ENCODE measurements at places on chromosomes 7 and 10.

- peak; percentile 38 for DNase-seq
These were observed 95.8 kb upstream of the CACUL1 start for GRCh38 chr10:118850418-118851061.

DNA sequence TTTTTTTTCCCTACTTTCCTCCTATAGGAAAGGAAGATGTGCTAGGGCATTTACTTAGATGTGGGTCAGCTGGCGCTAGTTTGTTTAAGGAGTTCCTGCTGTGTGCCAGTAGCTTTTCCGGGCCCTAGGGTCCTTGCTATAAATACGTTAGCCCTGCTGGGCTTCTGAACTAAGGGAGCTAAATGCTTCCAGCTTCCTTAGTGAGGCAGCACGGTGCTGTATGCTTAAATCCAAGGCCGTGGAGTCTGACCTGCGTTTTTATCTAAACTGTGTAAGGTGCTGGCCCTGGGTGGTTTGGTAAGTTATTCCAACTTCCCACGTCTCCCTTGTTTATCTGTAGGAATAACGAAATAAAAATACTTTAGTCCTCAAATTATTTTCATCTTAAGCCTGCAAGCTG, 594 bp downstream of the TDRD1 start:
- no peak for DNase-seq

- DNase-seq, result no peak
These were observed 13.3 kb upstream of the PDCD4 start for GRCh38 chr10:110858297-110858934.

- DNase-seq, result no peak
These were observed 167.8 kb upstream of the ASAH2 start for GRCh38 chr10:50419091-50419490.

DNA sequence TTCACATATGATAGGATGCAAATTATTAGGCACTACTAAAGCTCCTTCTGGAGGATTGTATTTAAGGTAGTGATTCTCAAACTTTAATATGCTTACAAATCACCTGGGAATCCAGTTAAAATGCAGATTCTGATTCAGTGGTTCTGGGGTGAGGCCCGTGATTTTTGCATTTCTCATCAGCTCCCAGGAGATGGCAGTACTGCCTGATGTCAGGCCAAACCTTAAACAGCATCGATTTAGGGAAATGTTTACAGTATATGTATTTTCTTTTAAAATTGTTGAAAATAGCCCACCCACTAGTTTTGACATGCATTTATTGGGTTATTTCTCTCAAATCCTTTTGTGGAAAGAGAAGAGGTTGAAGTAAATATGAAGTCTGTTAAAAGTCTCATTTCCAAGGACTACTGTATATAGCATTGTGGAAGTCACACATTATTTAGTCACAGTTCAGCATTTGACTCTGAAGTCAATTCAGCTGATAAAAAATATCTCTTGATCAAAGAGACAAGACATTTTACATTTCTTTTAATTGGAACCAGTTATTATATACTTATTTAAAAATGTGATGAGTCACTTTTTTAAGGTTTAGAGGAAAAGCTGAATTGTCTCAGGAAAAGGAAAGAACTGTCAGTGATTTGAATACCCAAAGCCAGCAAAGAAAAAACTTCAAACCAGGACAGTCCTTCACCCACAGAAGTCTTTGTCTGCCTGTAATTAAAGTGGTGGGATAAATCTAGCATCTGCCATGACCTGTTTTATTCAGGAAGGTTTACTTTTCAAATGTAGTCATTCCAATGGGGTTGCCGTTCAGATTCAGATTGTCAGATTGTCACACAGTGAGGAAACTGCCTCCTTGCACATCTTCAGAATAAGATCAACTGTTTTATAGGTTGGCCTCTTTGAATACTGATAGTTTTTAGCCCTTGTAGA, 21.1 kb upstream of the HBP1 start:
- no peak for DNase-seq

DNA sequence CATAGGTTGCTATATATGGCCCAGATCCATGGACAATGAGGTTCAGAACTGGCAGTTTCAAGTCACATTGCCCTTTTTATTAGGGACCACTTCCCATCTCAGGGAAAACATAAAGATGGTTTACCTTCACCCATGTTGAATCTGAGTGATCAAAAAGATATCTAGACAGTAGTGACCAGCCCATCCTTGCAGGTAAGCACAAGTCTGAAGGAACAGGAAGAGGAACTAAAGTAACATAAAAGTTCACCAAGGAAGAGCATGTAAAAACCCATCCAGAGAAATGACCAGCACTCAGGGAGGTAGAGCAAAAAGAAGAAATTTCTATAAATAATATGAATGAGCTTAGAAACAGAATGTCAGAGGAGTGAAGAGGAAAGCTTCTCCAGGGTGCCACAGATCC, 382.5 kb downstream of the PARD3 start:
- no peak for DNase-seq

DNA sequence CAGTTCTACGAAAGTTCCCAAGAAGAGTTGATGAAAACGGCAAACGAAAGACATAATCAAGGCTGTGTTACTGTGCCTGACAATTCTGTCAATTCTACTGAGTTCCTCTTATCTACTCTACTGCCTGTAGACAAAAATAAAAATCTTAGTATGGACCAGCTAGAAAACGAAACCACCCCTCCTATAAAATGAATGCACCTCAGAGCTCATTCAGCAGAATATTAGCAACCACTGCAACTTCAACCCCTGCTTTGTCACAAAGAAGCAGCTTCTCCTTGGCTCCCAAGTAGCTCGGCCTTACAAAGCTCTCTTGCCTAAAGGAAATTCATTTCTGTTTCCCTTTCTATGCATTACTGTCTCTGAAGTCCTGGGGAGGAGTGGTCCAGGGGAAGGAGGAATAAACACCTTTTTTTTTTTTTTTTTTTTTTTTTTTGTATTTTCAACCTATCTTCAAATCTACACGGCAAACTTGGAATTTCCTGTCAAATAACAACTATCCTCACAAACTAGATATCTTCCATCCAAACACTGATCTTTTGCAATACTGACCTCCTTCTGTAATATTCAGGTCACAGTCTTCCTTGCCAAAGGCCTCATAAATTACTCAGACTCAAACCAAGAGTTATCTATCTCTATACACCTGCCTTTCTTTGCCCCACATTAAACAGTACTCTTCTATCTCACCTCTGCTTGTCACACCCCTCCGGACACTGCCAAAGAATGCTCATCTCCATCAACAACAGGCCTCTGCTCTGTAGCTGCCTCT, 74.3 kb downstream of the GLI3 start:
- DNase-seq, result no peak

GRCh38 chr7:46554688-46555422, 633.8 kb upstream of the IGFBP3 start:
- DNase-seq, result no peak

- DNase-seq, result no peak
These were observed 99.7 kb upstream of the CAV2 start for GRCh38 chr7:116399819-116400218.

- DNase-seq, result no peak
These were observed 45.1 kb upstream of the KCTD7 start for GRCh38 chr7:66583490-66584110.

DNA sequence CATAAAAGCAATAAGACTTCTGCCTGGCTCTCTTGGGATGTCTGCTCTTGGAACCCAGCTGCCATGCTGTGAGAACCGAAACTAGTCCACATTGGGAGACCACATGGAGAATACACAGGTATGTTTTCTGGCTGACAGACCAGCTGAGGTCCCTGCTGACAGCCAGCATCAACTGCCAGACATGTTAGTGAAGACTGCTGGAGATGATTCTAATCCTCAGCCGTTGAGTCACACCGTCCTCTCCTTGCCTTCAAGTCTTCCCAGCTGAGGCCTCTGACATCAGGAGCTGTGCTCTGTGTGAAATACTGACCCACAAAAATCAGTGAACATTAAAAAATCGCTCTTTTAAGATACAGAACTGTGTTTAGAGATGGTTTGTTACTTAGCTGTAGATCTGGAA, 36.9 kb upstream of the AGR2 start:
- DNase-seq, result no peak

- DNase-seq, result no peak
These were observed 26.4 kb upstream of the KNDC1 start for GRCh38 chr10:133133471-133134231.

GRCh38 chr10:121525251-121526134, 72.8 kb downstream of the FGFR2 start:
- DNase-seq, result no peak

- no peak for DNase-seq
These were observed 305.8 kb upstream of the GNAI1 start for GRCh38 chr7:79828866-79829265.

DNA sequence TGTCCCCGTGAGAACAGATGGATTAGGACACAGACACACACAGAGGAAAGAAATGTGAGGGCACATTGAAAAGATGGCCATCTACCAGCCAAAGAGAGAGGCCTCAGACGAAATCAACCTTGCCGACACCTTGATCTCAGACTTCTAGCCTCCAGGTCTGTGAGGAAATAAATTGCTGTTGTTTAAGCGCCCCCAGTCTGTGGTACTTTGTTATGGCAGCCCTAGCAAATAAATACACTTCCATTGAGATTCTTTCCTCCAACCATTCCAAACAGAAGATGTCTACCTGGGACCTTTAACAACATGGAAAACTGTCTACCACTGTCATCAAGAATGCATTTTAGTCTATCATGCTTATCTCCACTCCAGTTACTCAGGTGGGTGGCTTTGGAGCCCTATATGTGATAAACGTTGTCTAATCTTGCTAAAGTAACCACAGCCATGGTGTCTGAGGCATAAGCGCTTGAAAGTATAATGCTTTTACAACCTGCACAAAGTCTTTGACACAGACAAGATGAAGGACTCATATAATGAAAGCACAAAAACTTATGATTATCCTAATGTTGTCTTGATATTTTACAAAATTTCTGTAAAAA, 244.3 kb downstream of the MTERF1 start:
- no peak for DNase-seq

DNA sequence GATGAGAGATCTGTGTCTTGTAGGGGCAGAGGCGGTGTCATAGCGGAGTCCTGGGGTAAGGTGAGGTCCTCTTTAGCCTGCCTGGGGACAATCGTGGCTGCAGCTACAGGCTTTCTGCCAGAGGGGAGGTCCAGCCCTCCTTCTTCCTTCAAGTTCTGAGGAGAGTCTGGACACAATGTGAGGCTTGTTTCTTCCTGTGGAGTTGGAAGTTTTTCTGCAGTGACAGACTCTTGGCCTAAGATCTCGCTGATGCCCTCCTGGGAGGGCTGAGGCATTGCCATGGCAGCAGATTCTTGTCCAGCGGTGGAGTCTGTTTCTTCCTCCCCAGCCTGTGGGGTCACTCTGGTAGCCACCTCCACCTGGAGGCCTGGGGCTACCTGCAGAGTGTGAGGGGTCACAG, 4.4 kb downstream of the NACAD start:
- no peak for DNase-seq

Measured in stimulated activated CD4-positive, alpha-beta T cell treated with anti-CD3 and anti-CD28 coated beads, Interleukin-2, amount 100 ng/mL, for 4 hours (primary cell).